ENCODE measurements at places on chromosomes 5 and 9. TPM values are rescaled to one million over a fixed set of nuclear protein-coding genes. Genes with fewer than 3 reads are reported as not detected.

- no peak for DNase-seq
These were observed 617.2 kb downstream of the NR2F1-AS1 start for GRCh38 chr5:92963800-92964199.

DNA sequence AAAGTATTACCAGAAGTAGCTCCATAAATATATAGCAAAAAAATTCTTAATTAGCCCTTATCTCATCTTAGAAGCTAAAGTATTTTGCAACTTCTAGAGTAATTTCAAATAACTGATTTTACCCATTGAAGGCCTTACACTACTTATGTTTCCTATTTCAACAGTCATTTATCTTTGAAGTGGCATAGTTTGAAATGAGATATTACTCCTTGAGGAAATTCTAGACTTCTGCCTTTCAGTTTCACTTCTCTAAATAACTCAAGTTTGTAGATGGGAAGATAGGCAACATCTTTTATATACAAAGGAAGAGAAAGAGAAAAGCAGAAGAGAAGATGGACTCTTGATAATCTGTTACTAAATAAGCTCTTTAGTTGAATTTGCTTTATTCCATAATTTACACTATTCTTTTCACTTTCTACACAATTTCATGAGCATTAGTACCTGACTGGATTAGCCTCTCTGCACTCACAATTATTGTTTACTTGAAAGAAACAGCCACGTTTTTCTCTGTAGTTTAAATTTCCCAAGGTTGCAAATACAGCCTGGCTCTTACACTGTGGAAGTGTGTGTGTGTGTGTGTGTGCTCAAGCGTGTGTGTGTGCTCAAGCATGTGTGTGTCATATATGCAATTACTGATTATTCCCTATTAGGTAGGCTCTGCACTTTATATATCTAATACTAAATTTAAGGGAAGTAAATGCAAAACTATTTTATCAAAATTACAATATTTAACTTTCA, 60.6 kb upstream of the EMB start:
- DNase-seq: no peak

DNA sequence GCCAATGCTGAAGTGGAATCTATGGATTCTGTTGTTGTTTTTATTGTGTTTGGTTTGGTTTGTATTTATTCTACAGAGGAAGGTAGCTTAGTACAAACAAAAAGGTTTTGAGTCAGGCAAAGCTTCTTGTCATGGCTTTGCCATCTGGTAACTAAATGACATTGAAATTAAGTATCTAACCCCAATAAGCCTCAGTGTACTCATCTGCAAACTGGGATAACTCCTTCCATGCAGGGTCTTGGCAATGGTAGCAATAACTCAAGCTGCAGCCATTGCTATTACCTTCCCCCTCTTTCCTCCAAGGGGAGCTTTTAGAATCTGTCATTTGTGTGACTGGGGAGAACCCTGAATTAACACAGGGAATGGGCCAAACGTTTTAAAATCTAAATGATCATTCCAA, 79.7 kb downstream of the PLAC8L1 start:
- DNase-seq: no peak

The PSMD5 gene
- total RNA-seq: 64.2 TPM

DNA sequence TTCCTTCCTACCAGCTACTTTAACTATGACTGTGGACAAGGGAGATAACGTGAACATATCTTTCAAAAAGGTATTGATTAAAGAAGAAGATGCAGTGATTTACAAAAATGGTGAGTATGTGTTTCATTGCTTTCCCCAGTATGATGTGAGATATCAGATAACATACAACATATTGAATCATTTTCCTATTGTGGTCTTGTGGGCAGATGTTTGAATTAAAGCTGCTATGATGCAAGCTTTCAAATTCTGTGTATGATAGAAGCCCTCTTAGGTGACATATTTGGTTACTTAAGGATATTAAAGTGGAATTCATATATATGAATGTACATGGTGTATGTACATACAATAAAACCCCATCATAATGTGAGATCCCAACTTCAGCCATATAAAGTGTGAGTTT, 59.5 kb downstream of the TEK start:
- no peak for DNase-seq

GRCh38 chr5:1299511-1299850, 4.6 kb upstream of the TERT start:
- peak; percentile 88 for DNase-seq

DNA sequence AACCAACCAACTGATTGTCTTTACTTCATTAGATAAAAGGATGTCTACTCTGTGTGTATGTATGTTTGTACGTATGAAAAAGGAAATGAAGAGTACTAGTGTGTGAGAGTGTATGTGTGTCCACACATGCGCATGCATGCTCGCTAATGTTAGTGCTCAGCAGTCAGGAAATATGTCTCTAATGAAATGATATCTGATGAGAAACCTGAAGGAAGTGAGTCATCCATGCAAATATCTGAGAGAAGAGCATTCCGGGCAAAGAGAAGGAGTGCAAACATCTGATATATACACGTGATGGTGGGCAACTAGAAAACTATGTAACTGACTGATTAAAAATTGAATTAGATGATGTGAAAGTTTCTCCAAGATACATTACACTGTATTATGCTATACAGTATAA, 29.6 kb upstream of the UGCG start:
- DNase-seq: no peak

DNA sequence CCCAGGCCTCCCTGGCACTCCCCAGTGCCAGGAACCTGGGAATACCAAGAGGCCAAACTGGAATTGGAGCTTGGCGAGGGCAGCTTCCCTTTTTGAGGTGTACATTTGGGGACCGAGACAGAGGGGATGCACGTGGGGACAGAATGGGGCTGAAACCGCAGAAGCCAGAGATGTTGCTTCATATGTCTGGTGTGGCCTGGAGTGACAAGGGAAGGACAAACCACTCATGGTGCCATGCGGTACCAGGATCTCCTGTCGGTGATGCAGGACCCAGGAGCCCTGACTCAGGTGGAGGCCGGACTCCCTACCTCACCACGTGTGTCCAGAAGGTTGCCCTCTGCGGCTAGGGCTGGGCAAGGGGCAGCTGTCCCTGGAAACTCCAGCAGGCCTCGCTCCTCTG, 4.0 kb upstream of the CSF2 start:
- no peak for DNase-seq

GRCh38 chr5:38018016-38018415, 178.2 kb upstream of the GDNF start:
- DNase-seq: no peak

The CCL27 gene
- total RNA-seq: not detected

DNA sequence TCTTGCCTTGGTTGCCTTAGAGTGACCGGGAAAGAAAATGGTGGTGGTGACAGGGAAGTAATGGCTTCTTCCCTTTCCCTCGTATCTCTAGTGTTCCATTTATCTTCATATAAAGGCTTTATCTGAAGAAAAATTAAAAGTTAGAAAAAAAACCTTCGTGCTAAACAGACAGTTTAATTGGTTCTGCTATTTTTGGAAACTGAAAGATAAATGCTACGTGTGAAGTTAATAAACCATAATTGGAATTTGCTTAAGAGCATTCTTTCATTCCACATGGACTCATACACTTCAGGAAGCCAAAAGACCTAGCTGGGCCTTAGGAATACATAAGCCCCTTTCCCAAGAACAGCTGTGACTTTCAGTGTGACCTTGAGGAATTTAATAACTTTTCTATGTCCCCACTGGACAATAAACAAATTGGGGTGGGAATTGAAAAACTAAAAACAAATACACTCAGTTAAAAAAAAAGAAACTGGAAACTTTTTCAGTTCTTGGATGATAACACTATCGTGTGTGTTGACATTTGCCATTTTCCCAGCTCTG, 818.8 kb upstream of the WWC1 start:
- no peak for DNase-seq

The PCDHAC2 gene
- 6.7 TPM for total RNA-seq

GRCh38 chr5:60340326-60340725, 359.6 kb downstream of the DEPDC1B start:
- DNase-seq: no peak

The MSX2 gene
- total RNA-seq: 2.2 TPM

GRCh38 chr5:67059744-67060490, 136.7 kb downstream of the CD180 start:
- no peak for DNase-seq

GRCh38 chr5:93600409-93601070, 17.5 kb downstream of the NR2F1 start:
- DNase-seq: no peak

GRCh38 chr5:53359916-53360517, 120.4 kb upstream of the FST start:
- no peak for DNase-seq

- no peak for DNase-seq
These were observed 21.4 kb upstream of the CCNJL start for GRCh38 chr5:160333721-160334120.

- DNase-seq: no peak
These were observed 475 bp downstream of the WDR5 start for GRCh38 chr9:134136118-134136995.

GRCh38 chr9:86287013-86287412, 4.7 kb upstream of the ISCA1 start:
- DNase-seq: no peak

DNA sequence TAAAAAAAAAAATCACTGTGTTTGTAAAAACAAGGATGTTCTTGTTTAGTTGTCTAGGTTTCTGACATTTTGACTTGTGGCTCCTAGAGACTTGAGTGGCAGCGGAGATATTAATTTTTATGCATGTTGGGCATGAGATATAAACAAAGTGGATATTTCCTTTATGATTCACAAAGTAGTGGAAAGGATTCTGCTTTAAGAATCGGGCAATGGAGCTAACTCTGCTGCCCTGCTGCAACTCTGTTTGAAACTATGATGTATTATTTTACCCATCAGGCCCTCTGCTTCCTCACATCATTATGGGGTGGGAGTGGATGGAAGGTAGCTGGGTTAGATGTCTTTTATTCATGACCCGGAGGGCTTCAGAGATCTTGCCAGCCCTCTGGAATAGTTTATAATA, 94.1 kb upstream of the CD180 start:
- DNase-seq: no peak

- DNase-seq: no peak
These were observed 6.9 kb downstream of the CXCL14 start for GRCh38 chr5:135571902-135572301.

The SLC25A51 gene
- 52.5 TPM for total RNA-seq

DNA sequence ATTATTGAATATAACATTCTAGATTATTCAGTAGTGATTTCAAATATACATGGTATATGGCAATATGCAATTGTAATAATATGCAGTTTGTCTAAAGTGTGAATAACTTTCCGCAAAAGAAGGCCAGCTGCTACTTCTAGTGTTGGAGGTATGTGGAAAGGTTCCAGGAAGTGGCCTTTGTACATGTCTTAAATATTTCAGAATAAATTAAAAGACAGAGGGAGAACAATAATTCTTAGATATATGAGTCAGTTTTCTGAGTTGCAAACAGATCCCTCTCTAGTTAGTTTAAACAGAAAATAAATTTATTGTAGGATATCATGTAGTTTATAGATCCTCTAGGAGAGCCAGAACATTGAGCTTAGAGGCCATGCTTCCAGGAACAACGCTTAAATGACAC, 210.8 kb upstream of the ELL2 start:
- no peak for DNase-seq

DNA sequence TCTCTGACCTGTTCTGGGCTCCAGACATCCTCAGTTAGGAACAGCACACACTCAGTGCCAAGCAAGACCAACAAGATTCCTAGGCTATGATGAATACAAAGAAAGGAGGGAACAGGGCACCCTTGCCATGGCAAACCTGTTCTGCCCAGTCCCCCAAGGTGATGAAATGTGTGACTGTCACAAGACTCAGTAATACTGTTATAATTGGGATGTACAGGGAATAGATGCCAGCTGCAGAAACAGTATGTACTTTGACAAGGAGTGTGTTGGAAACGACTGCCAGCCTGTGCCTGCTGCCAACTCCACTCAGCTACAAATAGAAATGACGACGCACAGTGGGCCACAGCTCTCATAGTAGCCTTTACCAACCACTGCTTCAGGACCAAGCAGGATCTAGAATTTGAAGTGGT, 453.0 kb downstream of the EFNA5 start:
- DNase-seq: no peak

The FOXI1 gene
- not detected for total RNA-seq

- no peak for DNase-seq
These were observed 6.1 kb upstream of the EMB start for GRCh38 chr5:50447228-50447627.

- no peak for DNase-seq
These were observed at the start of gene CNTFR for GRCh38 chr9:34589636-34590380. Gene CNTFR, minus strand, starts transcription at chr9:34589724. Its CDS starts 20,743 bp downstream, at chr9:34568981.

- DNase-seq: no peak
These were observed 253.8 kb downstream of the CRB2 start for GRCh38 chr9:123609844-123610243.

The SPAG8 gene
- total RNA-seq: 3.3 TPM

- no peak for DNase-seq
These were observed 115.0 kb upstream of the CACNA1B start for GRCh38 chr9:137762414-137763061.
